ENCODE measurements at places on chromosomes 7 and 10. TPM values are rescaled to one million over a fixed set of nuclear protein-coding genes. Genes with fewer than 3 reads are reported as not detected.

- H3K4me1 ChIP-seq, result no peaks in the 10 kb centered on the region
- no peaks in the 10 kb centered on the region for H3K36me3 ChIP-seq
- DNase-seq, result no peak
- H3K4me3 ChIP-seq, result no peak overlapping the region
These were observed 34.2 kb upstream of the ADRB1 start for GRCh38 chr10:114009281-114009996.

Gene HOXA9
- 0.25 TPM for total RNA-seq

Gene NPFFR1
- 6.6 TPM for total RNA-seq

Gene WDFY4
- 18.4 TPM for total RNA-seq

Gene UROS
- 62.5 TPM for total RNA-seq

All from testis (tissue), 5 donors.